ENCODE measurements at places on chromosomes 6 and 20.

GRCh38 chr6:82088978-82089771, 158.4 kb downstream of the IBTK start:
- no peak for DNase-seq

DNA sequence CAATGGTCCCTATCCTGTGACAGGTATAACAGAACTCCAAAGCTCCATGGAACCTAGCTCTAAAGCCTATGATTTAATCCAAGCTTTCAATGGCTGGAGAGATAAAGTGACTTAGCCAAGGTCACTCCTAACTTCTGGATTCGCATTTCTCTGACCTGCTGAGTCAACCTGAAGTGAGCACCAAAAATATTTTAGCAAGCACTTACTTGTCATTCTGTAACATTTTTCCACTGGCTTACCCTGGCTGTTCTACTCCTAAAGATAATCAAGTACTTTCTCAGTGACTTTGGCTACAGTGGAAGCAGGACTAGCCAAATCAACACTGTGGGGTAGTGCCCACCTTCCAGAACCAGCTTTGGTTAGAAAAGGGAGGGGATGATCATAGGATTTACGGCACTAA, 188.3 kb downstream of the OGFRL1 start:
- DNase-seq = no peak

DNA sequence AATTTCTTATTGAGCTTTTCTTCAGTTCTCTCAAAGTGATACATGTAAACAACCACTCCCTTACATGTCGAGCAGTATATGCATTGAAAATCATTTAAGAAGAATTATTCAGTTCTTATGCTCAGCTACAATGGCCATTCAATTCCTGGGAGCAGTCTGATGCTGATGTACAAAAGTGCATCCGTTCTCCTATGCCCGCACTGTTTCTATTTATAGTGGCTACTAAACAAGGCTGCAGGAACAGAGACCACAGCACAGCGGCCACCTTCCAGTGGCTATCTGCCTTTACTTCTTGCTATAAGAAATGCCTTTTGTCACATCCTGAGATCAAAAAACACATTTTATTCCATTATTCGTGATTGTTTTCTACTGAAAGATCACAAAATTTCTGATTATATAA, 82.2 kb downstream of the FHL5 start:
- no peak for DNase-seq

- no peak for DNase-seq
Measured at GRCh38 chr6:79440598-79440997, 96.6 kb downstream of the LCA5 start.

- DNase-seq = no peak
Measured at GRCh38 chr6:167787896-167788562, 38.7 kb upstream of the AFDN start.

- DNase-seq = no peak
Measured at GRCh38 chr6:144879436-144879835, 594.3 kb downstream of the UTRN start.

DNA sequence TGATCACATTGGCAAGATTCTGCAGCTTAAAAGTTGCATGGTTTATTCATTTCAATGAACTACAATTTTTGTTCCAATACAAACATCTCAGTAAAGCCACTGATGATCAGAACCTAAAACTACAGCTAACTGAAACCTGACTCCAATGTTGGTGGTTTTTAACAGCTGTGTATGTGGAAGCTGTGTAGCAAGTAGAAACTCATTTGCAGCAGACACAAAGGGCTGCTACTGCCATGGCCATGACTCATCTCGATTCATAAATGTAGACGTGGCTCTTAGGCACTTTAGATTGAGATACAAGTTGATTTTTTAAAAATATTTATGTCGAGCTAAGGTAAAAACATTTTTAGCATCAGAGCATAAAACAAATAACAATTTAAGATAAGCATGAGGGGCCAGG, 19.5 kb upstream of the MAP3K4 start:
- no peak for DNase-seq

GRCh38 chr6:83097204-83097603, 29.7 kb downstream of the DOP1A start:
- no peak for DNase-seq

DNA sequence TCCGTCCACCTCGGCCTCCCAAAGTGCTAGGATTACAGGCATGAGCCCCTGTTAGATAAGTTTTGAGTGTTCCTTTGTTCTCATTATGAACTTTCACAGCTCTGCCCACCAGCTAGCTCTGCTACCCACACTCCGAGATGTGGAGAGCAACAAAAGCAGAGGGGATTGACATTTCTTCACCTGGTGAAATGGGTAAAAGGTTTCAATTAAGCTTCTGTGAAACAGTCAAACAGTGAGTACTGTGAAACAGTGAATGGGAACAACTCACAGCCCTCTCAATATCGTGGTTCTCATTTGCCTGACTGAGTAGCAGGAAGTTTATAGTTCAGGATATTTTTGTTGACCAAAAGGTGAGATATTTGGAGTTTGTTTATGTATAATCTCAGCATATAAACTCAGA, 412.8 kb downstream of the CD83 start:
- DNase-seq = no peak
